Activated naive CD8-positive, alpha-beta T cell treated with anti-CD3 and anti-CD28 coated beads, Interleukin-2, amount 10 ng/mL, durations not matched to agents 7 days and 5 days (primary cell): ENCODE measurements at places on chromosomes 7 and 10. TPM values are rescaled to one million over a fixed set of nuclear protein-coding genes. Genes with fewer than 3 reads are reported as not detected.

- no peak for DNase-seq
- peaks cover 3% of the 10 kb centered on the region for H3K27me3 ChIP-seq
These were observed 372.7 kb upstream of the CDC14C start for GRCh38 chr7:48551652-48552051.

STEAP2 gene
- total RNA-seq: not detected

ERV3-1 gene
- total RNA-seq: 16.9 TPM

- no peak overlapping the region for H3K27ac ChIP-seq
- peak overlapping the region; percentile 31 for H3K4me3 ChIP-seq
- no peaks in the 10 kb centered on the region for H3K36me3 ChIP-seq
- peaks cover 29% of the 10 kb centered on the region for H3K27me3 ChIP-seq
- H3K4me1 ChIP-seq: peaks cover 17% of the 10 kb centered on the region
These were observed 424.1 kb upstream of the MGMT start for GRCh38 chr10:129042776-129043595.

H2BK1 gene
- total RNA-seq: 2.2 TPM

- no peak for DNase-seq
- peaks cover 69% of the 10 kb centered on the region for H3K4me1 ChIP-seq
- H3K27me3 ChIP-seq: no peaks in the 10 kb centered on the region
- H3K36me3 ChIP-seq: peaks cover 27% of the 10 kb centered on the region
- H3K4me3 ChIP-seq: peak overlapping the region; percentile 80
- peak overlapping the region; percentile 12 for H3K27ac ChIP-seq
These were observed 30.1 kb downstream of the TSPAN14 start for GRCh38 chr10:80484243-80484642.

CDC14C gene
- total RNA-seq: not detected

DNA sequence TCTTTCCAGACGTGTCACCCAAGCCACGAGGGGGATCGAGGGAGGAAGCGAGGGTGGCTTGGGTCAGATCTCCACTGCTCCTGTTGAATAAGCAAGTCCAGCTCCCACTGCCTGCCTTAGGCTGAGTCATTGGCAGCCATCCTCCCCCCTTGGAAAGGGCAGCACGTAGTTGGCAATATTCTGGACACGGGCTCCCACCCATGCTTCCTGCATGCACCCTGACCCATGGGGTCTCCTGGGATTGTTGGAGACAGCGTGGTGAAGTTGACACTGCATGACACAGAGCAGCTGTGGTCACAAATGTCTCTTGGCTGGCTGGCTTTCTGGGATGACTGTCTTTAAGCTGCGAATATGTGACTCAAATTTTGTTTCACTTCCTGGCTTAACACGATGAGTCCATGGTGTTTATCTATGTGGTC, 11.2 kb downstream of the BTBD16 start:
- H3K4me3 ChIP-seq: no peak overlapping the region
- DNase-seq: no peak
- H3K4me1 ChIP-seq: no peaks in the 10 kb centered on the region
- H3K27ac ChIP-seq: no peak overlapping the region
- H3K27me3 ChIP-seq: peaks cover 21% of the 10 kb centered on the region

DNA sequence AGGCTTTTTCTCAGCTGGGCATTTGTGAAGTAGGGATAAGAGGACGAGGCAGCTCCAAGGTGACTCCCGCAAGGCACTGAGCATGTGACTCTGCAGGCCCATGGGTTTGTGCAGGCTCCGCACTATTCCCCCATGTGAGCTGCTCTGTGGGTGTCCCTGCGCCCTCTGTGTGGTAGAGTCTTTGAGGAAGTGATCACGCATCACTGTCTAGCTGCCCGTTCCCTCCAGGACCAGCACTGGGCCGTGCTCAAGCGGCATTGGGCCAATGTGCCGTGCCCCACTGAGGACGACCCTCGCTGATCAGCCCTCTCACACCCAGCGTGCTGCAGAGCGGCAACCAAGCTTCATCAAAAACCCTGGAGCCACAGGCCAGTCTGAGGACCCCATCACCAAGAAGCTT, 7.5 kb downstream of the PRKAG2 start:
- no peaks in the 10 kb centered on the region for H3K4me1 ChIP-seq
- no peaks in the 10 kb centered on the region for H3K36me3 ChIP-seq
- no peak for DNase-seq
- H3K27me3 ChIP-seq: no peaks in the 10 kb centered on the region
- no peak overlapping the region for H3K27ac ChIP-seq
- H3K4me3 ChIP-seq: no peak overlapping the region

MBL2 gene
- not detected for total RNA-seq

REPIN1 gene
- 53.4 TPM for total RNA-seq

DNA sequence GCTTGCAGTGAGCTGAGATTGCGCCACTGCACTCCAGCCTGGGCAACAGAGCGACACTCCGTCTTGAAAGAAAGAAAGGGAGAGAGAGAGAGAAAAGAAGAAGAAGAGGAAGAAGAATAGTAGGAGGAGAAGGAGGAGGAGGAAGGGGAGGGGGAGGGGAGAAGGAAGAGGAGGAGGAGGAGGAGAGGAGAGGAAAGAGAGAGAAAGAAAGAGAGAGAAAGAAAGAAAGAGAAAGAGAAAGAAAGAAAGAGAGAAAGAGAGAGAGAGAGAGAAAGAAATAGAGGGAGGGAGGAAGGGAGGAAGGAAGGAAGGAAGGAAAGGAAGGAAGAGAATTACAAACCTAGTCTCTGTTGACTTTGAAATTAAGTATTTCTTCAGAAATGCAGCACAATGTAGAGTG, 7.8 kb upstream of the SRPK2 start:
- H3K36me3 ChIP-seq: peaks cover 1% of the 10 kb centered on the region
- H3K27ac ChIP-seq: no peak overlapping the region
- no peak for DNase-seq
- H3K4me3 ChIP-seq: no peak overlapping the region
- peaks cover 6% of the 10 kb centered on the region for H3K4me1 ChIP-seq

- no peak overlapping the region for H3K27ac ChIP-seq
- H3K27me3 ChIP-seq: peaks cover 5% of the 10 kb centered on the region
- no peaks in the 10 kb centered on the region for H3K4me1 ChIP-seq
- no peak for DNase-seq
- no peak overlapping the region for H3K4me3 ChIP-seq
- no peaks in the 10 kb centered on the region for H3K36me3 ChIP-seq
These were observed 162.8 kb upstream of the SVIL start for GRCh38 chr10:29797616-29798015.

GRCh38 chr10:44908066-44908749, 2.9 kb upstream of the TMEM72 start:
- H3K36me3 ChIP-seq: no peaks in the 10 kb centered on the region
- H3K4me3 ChIP-seq: no peak overlapping the region
- H3K27me3 ChIP-seq: peaks cover 2% of the 10 kb centered on the region
- no peak for DNase-seq
- H3K27ac ChIP-seq: no peak overlapping the region
- H3K4me1 ChIP-seq: peaks cover 4% of the 10 kb centered on the region

UPK3BL2 gene
- 20.7 TPM for total RNA-seq

GRCh38 chr7:135964274-135964673, 12.9 kb downstream of the MTPN start:
- peaks cover 31% of the 10 kb centered on the region for H3K4me1 ChIP-seq
- no peak for DNase-seq
- no peaks in the 10 kb centered on the region for H3K27me3 ChIP-seq
- H3K36me3 ChIP-seq: peaks cover 35% of the 10 kb centered on the region
- no peak overlapping the region for H3K4me3 ChIP-seq

- no peaks in the 10 kb centered on the region for H3K27me3 ChIP-seq
- DNase-seq: no peak
- no peak overlapping the region for H3K4me3 ChIP-seq
- H3K36me3 ChIP-seq: no peaks in the 10 kb centered on the region
- H3K27ac ChIP-seq: no peak overlapping the region
- no peaks in the 10 kb centered on the region for H3K4me1 ChIP-seq
These were observed 571.4 kb downstream of the TCERG1L start for GRCh38 chr10:130740166-130740565.

GRCh38 chr10:114758331-114758730, 63.2 kb upstream of the FHIP2A start:
- no peaks in the 10 kb centered on the region for H3K36me3 ChIP-seq
- no peak for DNase-seq
- no peak overlapping the region for H3K4me3 ChIP-seq
- H3K4me1 ChIP-seq: no peaks in the 10 kb centered on the region
- H3K27me3 ChIP-seq: peaks cover 14% of the 10 kb centered on the region
- H3K27ac ChIP-seq: no peak overlapping the region

SPDYE5 gene
- total RNA-seq: 0.14 TPM

GRCh38 chr7:18064242-18064838, 36.7 kb upstream of the PRPS1L1 start:
- H3K36me3 ChIP-seq: no peaks in the 10 kb centered on the region
- H3K27ac ChIP-seq: no peak overlapping the region
- DNase-seq: no peak
- no peak overlapping the region for H3K4me3 ChIP-seq
- peaks cover 3% of the 10 kb centered on the region for H3K27me3 ChIP-seq
- H3K4me1 ChIP-seq: no peaks in the 10 kb centered on the region

DNA sequence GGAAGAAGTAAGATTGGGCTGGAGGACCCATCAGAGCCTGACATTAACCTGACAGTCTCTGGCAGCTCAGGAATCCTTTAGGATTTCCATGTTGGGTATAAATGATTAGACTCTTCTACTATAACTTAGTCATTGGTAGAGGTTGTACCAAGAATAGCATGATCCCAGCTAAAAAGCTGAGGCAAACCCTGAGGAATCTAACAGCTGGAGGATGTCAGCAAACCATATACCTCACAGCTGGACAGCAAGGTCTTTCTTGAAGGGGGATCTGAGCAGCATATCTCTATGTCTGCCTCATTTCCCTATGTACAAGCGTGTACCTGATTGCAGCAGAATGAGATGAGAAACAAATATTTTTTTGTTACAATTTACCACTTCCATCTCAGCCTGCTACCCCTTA, 103.2 kb downstream of the NPSR1 start:
- H3K36me3 ChIP-seq: no peaks in the 10 kb centered on the region
- H3K4me1 ChIP-seq: no peaks in the 10 kb centered on the region
- no peak overlapping the region for H3K27ac ChIP-seq
- no peak for DNase-seq
- H3K27me3 ChIP-seq: no peaks in the 10 kb centered on the region
- H3K4me3 ChIP-seq: no peak overlapping the region

SEMA3D gene
- not detected for total RNA-seq

DNA sequence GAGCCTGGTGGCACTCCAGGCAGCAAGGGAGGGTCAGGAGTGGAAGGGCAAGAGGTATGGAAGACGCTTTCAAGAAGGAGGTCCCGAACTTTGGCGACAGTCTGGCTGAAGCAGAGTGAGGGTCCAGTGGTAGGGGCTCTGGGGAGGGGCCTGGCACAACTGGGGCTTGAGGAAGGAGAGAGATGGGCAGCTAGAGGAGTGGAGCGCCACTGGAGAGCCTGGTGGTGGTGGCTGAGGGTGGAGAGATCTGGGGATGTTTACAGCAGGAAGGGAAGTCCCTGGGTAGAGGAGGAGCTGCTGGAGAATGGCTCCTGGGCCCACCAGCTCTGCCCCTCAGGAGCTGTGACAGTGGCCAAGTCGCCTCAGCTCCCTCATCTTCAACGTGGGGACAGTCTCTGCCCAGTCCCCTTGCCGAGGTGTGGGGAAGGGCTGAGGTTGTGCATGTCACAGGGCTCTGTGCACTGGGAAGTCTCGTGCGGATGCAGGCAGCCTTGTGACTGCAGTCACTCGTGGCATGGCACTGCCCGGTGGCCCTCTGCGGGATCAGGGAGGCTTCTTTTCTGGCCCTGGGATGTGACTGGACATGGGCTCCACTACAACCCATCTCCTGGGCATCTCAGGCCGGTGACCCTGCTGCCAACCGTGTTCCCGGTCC, 18.5 kb downstream of the UBTD1 start:
- peaks cover 10% of the 10 kb centered on the region for H3K27me3 ChIP-seq
- H3K4me3 ChIP-seq: no peak overlapping the region
- no peak overlapping the region for H3K27ac ChIP-seq
- peaks cover 3% of the 10 kb centered on the region for H3K4me1 ChIP-seq

ABCA13 gene
- 0.17 TPM for total RNA-seq

ANKRD61 gene
- not detected for total RNA-seq

EBLN1 gene
- total RNA-seq: not detected

GRCh38 chr7:91050677-91051076, 213.6 kb upstream of the FZD1 start:
- peak overlapping the region; percentile 65 for H3K27ac ChIP-seq
- peak overlapping the region; percentile 68 for H3K4me3 ChIP-seq
- DNase-seq: no peak
- H3K36me3 ChIP-seq: no peaks in the 10 kb centered on the region

DNA sequence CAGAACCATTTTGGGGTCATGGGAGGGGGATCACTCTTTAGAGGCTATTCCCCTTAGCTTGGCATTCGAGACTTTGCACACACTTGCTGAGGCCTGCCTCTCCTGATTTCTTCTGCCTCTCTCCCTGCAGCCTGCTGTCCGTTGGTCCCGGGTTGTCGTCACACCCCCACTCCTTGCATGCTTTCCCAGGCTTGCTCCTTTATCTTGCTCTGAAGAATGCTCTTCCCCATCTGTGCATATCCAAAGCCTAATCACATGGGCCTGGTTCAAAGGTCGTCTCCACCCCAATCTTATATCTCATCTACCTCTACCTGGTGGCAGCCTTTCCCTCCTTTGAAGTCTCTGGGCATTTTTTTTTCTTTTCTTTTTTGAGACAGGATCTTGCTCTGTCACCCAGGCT, 24.3 kb upstream of the EMX2 start:
- no peaks in the 10 kb centered on the region for H3K4me1 ChIP-seq
- H3K27me3 ChIP-seq: peaks cover 26% of the 10 kb centered on the region
- H3K4me3 ChIP-seq: no peak overlapping the region
- no peaks in the 10 kb centered on the region for H3K36me3 ChIP-seq
- H3K27ac ChIP-seq: no peak overlapping the region

FAM13C gene
- total RNA-seq: not detected

NXPH1 gene
- total RNA-seq: not detected

FAM25G gene
- total RNA-seq: not detected

DNA sequence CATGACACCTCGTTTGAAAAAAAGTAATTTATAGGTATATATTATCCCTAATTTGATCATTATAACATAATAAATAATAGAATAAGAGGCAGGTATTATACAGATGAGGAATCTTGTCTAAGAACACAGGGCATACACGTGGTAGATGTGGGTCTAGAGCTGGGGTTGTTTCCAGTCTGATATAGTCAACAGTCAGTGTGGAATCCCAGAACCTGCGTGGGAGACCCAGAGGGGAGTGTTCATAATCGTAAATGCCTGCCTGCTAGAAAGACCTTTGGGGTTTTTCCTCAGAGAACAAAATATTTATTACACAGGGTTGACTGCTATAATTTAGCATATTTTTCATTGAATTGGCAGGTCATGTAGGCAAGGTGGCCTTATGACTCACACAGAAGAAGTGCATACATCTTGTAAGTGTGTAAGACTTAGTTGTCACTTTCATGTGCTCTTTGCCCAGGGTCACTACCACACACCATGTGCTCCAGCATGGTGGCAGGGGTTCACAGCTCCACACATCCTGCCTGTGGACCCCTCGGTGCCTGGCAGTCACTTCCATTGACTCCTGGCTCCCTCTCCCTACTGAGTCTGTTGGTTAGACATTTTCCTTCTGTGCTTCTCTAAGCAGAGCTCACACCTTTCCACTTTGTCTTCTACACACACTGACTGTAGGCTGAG, 94.9 kb upstream of the IKZF1 start:
- H3K36me3 ChIP-seq: peaks cover 2% of the 10 kb centered on the region
- no peaks in the 10 kb centered on the region for H3K27me3 ChIP-seq
- no peak for DNase-seq
- peaks cover 90% of the 10 kb centered on the region for H3K4me1 ChIP-seq
- H3K27ac ChIP-seq: peak overlapping the region; percentile 86

GRCh38 chr7:107043491-107043890, 1.0 kb upstream of the PRKAR2B start:
- DNase-seq: no peak
- H3K27ac ChIP-seq: no peak overlapping the region
- peaks cover 14% of the 10 kb centered on the region for H3K4me1 ChIP-seq
- H3K36me3 ChIP-seq: peaks cover 1% of the 10 kb centered on the region

- no peaks in the 10 kb centered on the region for H3K4me1 ChIP-seq
- H3K4me3 ChIP-seq: no peak overlapping the region
- DNase-seq: no peak
- H3K27ac ChIP-seq: no peak overlapping the region
- H3K27me3 ChIP-seq: peaks cover 1% of the 10 kb centered on the region
These were observed 195.9 kb upstream of the LYZL2 start for GRCh38 chr10:30825495-30825894.
